ENCODE measurements at places on chromosomes 1 and 21. TPM values are rescaled to one million over a fixed set of nuclear protein-coding genes. Genes with fewer than 3 reads are reported as not detected.

Gene MROH9
- not detected for total RNA-seq

Gene OR2W3
- not detected for total RNA-seq

- DNase-seq = no peak
These were observed 129.2 kb downstream of the ROR1 start for GRCh38 chr1:63902844-63903589.

GRCh38 chr1:234913771-234914170, 214.9 kb downstream of the TOMM20 start:
- no peak for DNase-seq

- DNase-seq = no peak
These were observed 45.5 kb downstream of the NMNAT2 start for GRCh38 chr1:183372586-183373230.

DNA sequence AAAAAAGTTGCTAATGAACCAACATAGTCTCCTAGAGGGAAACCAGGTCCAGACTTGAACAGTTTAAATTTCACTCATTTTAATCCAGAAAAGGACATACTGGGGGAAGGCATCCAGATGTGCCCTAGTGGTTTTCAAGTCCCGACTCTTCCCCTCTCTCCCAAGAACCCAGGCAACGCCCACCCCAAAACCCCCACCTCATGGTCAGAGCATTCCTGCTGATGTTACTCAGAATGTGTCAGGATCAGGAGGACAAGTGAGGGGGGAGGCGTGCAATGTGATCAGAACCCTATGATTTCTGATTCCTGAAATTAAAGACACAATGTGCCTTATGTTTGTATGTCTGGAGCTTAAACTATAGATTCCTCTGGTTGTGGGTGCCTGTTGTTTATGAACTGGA, 1.6 kb upstream of the CTSK start:
- no peak for DNase-seq

- DNase-seq = no peak
These were observed 64.1 kb downstream of the NOS1AP start for GRCh38 chr1:162133566-162133965.

Data from activated CD4-positive, alpha-beta memory T cell treated with anti-CD3 and anti-CD28 coated beads for 36 hours (primary cell).